Activated T-cell treated with anti-CD3 and anti-CD28 coated beads, Interleukin-2, amount 50 U/mL, for 4 hours (primary cell): ENCODE measurements at places on chromosomes 6 and 20. TPM values are rescaled to one million over a fixed set of nuclear protein-coding genes. Genes with fewer than 3 reads are reported as not detected.

SOBP gene
- total RNA-seq, result 1.1 TPM

MEP1A gene
- not detected for total RNA-seq

DNA sequence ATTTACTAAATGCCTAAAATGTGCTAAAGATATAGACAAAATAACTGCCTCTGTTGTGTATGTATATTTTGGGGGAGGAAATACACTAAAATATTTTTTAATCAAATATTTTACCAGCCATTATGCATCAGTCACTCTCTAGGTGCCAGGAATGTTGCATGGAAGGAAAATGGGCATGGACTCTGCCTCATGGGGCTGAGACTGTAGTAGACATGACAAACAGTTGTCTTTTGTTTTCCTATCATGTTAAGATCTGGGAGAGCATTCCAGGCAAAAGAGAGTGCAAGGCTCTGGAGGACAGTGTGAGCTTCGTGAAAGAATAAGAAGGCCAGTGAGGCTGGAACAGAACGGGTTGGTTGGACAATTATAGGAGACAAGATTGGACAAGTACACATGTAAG, 26.5 kb downstream of the HLA-DOB start:
- no peak for DNase-seq

KCNK17 gene
- total RNA-seq, result not detected

PNPLA1 gene
- not detected for total RNA-seq

NKX2-4 gene
- total RNA-seq, result not detected

DNA sequence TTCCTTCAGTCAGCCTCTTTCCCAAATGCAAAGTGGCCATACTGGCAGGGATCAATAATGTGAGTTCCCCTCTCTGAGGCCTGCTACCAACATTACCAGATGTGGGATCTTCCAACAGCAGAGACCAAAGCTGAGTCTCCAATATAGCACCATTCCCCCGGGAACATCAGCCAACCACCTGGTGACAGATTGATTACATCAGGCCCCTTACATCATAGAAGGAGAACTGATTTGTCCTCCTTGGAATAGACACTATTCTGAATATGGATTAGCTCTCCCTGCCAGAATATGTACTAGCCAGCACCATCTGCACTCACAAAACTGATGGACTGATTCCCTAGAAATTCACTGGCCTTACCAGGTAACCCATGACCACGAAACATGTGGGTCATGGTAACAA, 61.9 kb upstream of the CARMIL1 start:
- DNase-seq, result no peak

GRCh38 chr20:45857882-45858216, 435 bp downstream of the ZSWIM3 start:
- DNase-seq, result no peak

PLTP gene
- 3.1 TPM for total RNA-seq

DNA sequence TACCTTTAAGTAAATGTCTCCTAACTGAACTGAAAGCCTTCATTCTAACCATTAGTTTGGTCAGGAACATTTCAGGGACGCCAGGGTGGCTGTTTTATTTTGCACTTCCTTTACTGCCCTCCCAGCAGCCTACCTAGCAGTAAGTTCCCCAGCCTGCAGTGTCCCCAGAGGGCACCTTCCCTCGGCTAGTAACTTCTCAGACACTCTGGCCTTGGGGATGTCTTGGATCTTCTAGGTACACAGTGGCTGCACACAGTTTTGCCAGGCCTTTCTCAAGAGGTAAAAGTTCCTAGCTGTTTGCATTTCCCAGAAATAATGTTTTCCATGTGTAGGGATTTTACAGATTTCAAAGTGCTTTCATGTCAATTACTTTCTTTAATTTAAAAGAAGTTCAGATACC, 378 bp upstream of the LAMA2 start:
- no peak for DNase-seq

- DNase-seq, result no peak
Observed at GRCh38 chr6:139778688-139779087, 404.2 kb upstream of the CITED2 start.

DNA sequence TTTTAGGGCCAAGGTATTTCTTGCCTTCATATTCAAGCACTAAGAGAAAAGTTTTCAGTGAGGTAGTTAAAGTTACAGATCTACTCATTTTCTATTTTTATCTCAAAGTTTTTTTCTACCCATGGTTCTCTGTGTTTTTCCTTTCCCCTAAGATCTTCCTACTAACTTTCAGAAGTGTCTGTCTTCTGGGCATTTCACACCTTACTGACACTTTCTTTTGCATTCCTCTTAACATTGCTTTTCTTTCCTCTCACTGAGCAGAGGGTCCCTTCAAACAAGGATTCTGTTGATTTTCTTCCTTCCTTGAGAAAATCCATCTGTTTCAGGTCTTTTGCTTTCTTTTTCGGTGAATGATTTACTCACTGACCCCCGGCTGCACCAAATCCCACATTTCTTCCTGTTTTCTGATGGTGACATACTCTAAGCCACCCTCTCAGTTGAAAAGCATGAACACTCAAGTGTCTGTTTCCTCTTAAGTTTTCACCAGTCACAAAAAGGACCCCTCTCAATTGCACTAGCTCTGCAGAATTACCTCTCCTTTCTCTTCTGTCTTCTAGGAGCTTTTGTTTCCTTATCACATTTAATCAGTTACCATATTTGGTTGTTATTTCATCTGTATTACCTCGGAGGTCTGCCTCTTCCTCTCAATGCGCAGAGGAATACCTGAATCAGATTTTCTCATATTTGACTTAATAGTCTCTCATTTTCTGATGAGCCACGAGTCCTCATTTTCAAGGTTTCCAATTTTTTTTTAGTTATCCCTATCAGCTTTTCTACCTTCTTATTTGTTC, 73.5 kb upstream of the RNF217 start:
- DNase-seq, result no peak

GRCh38 chr6:124069230-124069950, 265.7 kb downstream of the NKAIN2 start:
- no peak for DNase-seq

ZSWIM1 gene
- 10.8 TPM for total RNA-seq

PLEKHG1 gene
- total RNA-seq, result 1.5 TPM

SUMO4 gene
- 2.7 TPM for total RNA-seq

GRCh38 chr6:147578159-147578558, 69.7 kb downstream of the SAMD5 start:
- DNase-seq, result no peak

FAM8A1 gene
- 2.6 TPM for total RNA-seq

SMLR1 gene
- total RNA-seq, result not detected

CPXM1 gene
- 0.98 TPM for total RNA-seq

DNA sequence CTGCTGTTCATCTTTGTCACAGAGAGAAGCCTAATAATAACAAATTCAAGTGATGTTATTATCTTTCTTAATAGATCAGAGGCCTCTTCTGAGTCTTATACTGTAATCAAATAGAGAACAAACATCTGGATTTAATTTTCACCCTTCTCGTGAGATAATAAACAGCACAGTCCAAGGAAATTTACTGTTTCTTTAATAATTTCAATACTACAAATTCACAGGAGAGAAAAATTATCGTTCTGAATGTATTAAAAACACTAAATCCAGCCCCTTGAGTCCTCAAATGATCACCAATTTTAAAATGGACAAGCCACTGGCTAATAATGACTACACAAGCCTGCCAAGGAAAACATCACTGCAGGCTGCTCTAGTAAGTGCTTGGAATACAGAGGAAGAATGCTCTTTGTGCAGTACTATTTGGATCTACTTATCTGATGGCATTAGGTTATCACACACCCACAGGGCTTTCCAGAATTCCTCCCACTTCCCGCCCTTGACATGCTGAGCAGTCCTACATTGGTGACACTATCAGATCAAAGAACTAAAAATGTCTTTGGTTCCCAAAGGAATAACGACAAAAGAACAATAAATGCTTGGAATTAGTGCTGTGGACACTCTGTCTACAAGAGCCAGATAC, 38.1 kb downstream of the SYNE1 start:
- DNase-seq, result no peak

DNA sequence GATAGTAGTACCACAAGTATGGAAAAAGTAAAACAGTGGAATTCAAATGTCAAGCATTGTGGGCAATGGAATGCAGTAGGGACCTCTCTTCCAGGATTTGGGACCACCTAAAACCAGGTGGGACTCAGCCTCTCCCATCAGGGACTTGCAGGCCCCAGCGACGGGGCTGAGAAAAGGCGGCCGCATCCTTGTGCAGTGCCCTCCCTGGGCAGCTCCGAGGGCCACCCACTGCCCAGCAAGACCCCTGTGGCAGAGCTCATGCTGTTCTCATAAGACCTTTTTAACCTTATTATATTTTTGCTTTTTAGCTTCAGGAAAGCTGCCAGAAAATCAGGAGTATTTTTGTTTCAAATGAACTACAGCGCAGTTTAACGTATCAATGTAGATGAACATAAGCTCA, 142.6 kb upstream of the RPS6KA2 start:
- DNase-seq, result no peak

GRCh38 chr20:23254034-23254433, 96.6 kb upstream of the NXT1 start:
- no peak for DNase-seq

DNA sequence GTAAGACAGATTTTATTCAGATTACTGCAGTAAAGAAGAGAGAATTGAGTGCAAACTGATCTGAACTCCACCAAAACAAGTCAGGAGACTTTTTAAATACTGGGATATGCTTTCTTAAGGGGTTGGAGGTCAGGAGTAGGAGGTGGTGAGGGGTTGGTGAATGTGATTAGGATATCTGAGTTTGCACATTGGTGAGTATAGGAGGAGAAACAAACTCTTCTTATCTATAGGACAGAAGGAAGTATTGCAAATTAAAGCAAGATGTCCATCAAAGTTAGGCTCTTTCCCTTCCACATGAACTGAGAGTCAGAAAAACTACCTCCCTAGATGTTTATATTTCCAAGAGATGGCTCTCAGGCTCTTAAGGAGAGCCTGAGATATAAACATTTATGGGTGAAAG, 114.6 kb upstream of the HTR1E start:
- no peak for DNase-seq

DNA sequence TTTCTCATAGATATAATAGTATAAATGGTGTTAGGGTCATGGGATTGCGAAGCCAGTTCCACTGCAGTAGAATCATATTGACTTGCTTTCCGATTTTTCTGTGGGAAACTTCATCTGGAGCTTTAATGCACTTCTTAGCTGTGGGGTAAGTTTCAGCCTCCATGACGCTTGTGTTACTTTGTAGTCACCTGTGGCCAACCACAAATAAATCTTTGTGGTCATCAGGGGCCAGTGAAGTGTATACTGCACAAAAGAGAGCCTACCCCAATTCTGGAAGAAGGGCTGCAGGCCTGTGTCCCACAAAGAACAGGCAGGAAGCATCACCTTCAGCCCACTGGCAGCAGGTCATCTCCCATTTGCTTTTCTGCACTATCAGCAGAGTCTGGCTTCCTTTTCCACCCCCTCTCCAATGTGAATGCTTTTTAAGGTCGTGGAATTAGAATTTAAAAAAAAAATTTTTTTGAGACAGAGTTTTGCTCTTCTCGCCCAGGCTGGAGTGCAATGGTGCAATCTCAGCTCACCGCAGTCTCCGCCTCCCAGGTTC, 32.0 kb downstream of the MTHFD1L start:
- DNase-seq, result no peak

GRCh38 chr6:129709196-129709768, 695 bp downstream of the ARHGAP18 start:
- DNase-seq, result no peak

- DNase-seq, result no peak
Observed at GRCh38 chr20:4484379-4484997, 237.2 kb upstream of the PRND start.

CLPSL2 gene
- total RNA-seq, result not detected

SAMD5 gene
- total RNA-seq, result not detected

ULBP3 gene
- 0.40 TPM for total RNA-seq

PLN gene
- not detected for total RNA-seq

GSTA3 gene
- total RNA-seq, result not detected

TRIM40 gene
- total RNA-seq, result not detected

DNA sequence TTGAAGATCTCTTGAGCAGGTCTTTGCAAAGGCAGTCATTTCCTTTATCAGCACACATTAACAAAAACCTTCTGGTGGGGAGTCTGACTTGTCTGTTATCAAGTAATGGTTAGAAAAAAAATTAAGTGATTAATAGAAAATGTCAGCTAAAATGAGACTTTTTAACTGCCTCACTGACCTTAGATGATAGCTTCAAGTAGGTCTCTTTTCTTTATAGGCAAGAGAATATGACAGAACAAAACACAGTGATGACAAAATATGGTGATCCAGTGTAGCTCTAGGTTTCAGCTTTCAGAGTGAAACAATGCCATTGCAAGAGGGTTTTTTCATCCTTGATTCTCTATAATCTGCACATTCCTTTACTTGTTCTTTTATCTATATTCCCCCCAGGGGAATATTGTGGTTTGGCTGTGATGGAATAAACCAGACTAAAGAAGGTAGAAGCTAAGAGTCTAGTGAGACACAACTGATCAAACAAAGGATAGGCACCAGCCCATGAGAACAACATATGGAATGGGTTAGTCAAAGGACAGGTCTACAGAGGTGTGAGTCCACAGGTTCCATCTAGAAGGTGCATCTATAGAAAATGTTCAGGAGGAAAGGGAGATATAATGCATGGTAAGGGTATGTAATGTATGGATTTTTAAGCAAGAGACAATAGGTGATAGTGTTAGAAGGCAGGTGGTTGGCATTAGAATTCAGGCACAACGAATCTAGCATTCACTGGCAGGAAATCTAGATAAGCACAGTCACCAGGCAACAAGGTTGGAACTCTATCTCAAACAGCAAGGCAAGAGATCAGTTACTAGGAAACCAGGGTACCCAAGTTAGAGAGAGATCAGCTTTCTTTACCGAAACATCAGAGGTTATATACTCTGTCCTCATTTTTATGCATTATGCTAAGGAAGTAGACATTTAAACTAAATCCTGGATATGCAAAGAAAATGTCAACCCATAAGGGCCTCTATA, 228.9 kb upstream of the SMLR1 start:
- no peak for DNase-seq
